ENCODE measurements at places on chromosomes 16 and 17.
A peak's percentile ranks its signal among the peaks of the same experiment; 100 is the strongest.

DNA sequence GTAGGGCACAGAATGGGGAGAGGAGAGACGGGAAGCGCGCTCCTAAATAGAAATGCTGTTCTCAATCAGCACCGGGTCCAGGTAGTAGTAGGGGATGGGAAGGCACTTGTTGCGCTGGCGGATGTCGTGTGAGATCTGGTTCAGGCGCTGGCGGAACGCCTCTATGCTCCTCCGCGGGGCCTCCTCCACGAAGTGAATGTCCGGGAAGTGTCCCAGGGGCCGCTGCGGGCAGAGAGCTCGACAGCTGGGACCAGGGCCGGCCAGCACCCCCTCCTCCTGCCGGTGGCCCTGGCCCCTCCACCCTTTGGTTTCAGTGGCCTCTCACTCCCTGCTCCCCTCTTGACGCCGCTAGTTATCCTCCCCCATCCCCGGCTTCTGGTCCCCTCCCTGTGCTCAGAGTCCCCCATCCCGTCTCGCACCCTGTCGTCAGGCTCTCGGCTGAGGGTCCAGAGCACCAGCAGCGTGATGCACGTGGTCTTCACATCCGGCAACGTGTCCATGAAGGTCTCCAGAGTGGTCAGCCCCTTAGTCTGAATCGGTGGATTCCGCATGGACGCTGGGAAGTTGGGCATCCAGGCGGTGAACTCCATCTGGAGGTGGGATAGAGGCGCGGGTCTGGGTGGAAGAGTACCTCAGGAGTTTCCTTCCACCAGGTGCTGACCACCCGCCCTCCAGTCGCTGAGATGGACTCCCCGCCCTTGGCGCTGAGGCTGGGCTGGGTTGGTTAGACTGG, 14.6 kb downstream of the ALOX12B start:
- no peak for DNase-seq

DNA sequence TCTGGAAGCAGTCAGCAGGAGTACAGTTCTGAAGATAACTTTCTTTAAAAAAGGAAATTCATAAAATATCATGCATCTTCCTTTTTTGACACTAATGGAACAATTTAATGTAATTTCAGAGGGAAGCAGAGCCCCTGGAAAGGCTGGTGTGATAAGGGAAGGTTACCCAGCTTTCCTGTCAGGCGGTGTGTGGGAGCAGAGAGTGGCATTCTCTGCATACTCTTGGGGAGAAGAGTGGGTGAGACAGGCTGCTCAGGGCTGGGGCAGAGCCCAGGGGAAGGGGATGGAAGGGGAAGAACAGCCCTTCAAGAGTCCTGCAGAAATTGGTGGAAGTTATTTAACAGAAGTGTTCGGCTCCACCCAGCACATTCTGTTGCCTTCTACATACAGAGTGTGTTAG, 84.7 kb downstream of the PRKCB start:
- DNase-seq = no peak

DNA sequence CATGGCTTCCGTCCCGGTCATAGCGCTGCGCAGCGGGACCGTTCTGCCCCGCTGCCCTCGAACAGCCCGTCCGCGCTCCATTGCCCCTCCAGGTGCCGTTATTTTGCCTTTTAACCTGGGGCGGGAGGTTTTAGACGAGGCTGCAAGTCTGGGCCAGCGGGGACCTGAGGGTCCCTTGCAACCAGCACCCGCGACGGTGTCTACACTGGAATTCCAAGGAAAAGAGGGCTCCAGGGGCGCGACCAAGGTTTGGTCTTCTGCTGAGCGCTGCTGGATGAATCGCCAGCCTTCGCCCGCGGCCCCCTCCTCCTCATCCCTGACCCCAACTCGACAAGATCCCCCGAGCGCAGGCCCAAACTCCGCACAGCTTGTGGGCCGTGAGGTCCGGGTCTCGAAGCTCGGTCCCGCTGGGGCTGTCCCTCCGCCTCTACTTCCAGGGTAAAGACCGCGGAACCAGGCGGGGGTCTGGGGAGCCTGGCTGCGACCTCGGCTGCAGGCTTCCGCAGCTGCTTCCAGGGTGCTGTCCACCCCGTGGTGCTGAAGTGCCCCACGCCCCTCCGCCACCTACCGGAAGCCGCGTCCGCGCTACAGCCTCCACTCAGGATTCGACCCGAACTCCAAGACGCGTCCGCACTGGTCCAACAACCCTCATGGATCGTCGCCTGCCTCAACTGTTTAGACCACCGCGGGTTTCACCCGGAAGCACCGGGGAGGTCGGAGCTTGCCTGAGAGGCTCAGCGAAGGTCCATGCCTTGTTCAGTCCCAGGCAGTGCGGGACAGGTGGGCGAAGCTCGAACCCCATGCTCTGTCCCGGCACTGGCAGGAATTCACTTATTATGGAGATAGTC, 10.1 kb upstream of the CA4 start:
- peak; percentile 41 for DNase-seq

DNA sequence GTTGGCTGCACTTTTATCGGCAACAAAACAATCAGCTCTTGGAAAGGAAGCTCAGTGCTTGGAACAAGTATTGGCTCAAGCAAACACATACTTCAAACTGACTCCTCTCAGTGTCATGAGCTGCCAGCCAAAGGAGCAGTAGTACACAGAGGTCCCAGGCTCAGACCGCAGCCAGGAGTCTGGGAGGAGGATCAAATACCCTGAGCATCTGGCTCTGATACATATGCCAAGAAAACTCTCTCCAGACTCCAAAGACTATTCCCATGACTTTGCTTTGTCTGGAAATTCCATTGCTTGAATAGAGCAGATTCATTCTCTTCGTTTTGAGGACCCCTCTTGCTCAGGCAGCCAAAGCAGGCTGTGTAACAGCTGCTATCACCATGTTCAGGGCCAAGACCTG, 501.6 kb upstream of the PSMD7 start:
- no peak for DNase-seq

DNA sequence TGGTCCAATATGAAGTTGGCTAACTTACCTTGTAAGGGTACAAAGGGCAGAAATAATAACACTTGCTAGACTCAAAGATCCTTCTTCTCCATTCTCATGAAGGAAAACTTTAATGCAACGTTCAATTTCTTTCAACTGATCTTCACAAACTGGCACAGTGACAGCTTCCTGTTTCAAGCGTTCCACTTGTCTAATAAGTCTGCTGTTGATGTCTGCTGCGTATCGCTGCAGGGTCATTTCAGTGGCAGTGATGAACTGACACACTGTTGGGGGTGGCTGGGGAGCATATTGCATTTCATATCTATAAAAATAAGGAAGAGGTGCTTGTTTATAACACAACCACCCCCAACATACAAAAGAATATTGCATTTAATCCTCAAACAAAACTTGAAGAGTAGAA, 33.5 kb upstream of the ARL6IP1 start:
- DNase-seq = no peak

DNA sequence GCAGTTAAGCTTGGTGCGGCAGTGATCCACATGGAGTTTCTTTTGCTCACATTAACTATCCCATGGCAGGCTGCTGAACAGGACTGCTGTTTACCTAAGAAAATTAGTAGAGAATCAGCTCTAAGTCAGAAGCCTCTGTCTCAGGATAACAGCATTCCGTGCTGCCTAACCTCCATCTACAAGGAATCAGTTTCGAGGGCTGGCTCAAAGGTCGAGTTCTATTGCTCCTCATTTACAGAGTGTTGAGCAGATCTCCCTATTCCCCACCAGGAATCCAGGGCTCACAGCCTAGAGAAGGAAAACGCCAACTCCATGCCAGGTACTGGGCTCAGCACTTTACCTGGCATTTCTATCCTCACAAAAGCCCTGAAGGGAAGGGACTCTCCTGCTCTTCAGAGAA, 9.9 kb downstream of the GINS2 start:
- no peak for DNase-seq

DNA sequence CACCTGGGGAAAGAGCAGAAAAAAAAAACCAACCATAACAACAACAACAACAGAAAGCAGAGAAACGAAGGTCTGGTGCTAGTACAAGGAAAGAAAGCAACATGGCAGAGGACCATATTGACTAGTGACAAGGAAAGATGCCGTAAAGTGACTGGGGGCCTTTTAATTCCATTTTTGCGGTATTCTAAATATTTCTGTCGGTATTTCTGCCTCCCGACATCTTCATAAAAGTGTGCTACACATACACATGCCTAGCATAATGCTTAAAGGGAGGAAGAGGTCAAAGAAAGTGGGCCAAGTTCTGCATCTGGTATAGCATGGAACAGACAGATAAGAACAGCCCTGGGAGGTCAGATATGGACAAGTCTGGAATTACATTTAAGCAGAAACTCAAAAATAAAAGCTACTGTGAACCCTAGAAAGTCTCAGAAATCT, 19.5 kb upstream of the RNF43 start:
- no peak for DNase-seq

GRCh38 chr16:336269-336668, 16.3 kb downstream of the AXIN1 start:
- DNase-seq = no peak

- no peak for DNase-seq
These were observed 51.8 kb downstream of the C17orf67 start for GRCh38 chr17:56781906-56782305.

DNA sequence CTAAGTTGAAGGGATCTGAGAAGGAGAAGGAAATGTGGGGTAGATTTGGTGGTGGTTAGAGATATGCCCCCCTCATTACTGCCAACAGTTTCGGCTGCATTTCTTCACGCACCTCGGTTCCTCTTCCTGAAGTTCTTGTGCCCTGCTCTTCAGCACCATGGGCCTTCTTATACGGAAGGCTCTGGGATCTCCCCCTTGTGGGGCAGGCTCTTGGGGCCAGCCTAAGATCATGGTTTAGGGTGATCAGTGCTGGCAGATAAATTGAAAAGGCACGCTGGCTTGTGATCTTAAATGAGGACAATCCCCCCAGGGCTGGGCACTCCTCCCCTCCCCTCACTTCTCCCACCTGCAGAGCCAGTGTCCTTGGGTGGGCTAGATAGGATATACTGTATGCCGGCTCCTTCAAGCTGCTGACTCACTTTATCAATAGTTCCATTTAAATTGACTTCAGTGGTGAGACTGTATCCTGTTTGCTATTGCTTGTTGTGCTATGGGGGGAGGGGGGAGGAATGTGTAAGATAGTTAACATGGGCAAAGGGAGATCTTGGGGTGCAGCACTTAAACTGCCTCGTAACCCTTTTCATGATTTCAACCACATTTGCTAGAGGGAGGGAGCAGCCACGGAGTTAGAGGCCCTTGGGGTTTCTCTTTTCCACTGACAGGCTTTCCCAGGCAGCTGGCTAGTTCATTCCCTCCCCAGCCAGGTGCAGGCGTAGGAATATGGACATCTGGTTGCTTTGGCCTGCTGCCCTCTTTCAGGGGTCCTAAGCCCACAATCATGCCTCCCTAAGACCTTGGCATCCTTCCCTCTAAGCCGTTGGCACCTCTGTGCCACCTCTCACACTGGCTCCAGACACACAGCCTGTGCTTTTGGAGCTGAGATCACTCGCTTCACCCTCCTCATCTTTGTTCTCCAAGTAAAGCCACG, 28.3 kb downstream of the STH start:
- no peak for DNase-seq
